Myocyte (in vitro differentiated cells): ENCODE measurements at places on chromosomes 5 and 9. TPM values are rescaled to one million over a fixed set of nuclear protein-coding genes. Genes with fewer than 3 reads are reported as not detected.

Gene MLANA
- total RNA-seq, result 0.70 TPM in 1 of 2 replicates, not detected in the other

DNA sequence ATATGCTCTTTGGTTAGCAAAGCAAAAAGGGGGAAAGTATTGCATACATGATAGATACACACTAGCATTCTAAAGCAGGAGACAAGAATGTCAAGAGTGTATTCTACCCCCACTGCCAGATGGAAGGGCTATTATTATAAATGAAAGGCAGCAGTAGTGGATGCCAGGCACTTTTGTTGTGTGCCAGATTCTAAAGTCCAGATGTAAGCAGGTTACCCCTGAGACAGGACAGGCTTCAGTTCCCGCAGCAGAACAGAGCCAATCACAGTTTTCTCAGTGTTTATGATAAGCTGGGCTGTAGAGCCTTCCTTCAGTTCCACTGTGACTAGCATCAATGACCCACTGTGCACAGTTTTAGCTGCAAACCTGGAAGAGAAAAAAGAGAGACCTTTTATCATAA lies 226.6 kb upstream of the TBCA start:
- no peak for DNase-seq

DNA sequence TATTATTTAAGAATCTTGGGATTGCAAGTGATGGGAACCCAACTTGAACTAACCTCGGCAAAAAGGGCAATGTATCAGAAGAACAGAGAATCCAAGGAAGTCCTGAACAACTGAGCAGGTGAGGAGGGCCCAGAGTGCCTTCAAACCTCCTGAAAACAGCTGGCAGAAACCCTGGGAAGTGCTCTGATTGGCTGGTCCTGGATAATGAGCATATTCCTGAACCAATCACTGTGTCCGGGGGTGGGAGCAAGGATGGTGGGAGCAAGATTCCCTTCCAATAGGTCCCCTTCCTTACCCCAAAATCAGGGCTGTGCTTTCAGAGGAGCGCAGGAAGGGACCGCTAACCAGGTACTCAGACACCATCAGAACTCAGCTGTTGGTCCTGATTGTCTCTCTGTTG lies 31.9 kb upstream of the TBC1D2 start:
- DNase-seq, result no peak

DNA sequence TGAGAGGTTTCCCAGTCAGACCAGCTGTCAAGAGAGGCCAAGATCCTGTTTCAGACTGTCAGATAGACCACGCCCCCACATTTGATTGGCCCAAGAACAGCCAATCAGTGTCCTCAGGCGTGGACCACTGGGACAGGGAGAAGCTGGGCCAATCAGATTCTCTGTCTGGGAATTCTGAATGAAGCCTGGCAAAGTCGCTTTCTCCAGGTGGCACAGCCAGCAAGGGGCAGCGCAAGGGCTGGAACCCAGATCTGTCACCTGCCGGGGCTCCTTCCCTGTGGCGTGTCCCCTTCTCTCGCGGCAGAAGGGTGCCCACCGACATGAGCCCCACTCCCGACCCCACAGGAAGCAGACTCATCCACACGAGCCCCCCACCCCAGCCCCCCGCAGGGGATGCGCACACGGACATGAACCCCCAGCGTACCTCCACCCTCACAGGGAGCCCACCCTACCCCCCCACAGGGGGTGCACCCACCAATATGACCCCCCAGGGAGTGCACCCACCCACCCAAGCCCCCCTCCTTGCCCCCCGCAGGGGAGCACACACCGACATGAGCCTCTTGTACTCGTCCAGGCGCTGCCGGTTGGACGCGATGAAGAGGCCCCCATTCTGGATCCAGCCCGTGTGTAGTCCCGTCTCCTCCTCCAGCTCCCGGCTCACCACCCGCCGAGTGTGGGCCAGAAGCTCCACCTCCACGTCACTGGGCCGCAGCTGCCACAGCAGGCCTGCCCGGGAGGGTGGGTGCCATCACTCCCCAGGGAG lies 6.1 kb downstream of the SARDH start:
- DNase-seq, result peak; percentile 92

DNA sequence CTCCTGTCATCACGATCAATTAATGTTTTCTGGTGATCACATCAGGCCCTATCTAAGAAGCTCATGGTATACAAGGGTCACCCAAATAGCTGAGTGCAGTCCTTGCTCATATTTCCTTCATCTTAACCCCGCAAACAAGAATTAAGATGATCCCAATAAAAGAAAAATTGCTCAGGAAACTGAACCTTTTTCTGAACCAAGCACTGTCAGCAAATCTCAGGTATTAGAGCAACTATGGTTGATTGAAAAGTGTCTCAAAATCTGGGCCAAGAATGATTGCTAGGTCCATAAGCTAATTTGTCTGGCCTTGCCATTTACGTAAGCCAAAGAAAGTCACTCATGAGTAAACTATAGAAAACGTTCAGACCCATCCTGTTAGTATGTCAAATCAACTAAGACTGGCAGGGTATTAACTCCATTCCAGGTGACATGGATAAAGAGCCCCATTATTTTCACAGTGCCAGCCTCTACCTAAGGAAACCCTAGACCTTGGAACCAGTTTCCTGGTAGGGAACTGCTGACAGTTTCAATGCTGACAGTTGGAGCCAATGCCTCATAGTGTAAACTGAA lies 209.3 kb downstream of the DEPDC1B start:
- DNase-seq, result no peak

- DNase-seq, result no peak
Measured at GRCh38 chr9:118652258-118652657, 717.0 kb downstream of the BRINP1 start.

DNA sequence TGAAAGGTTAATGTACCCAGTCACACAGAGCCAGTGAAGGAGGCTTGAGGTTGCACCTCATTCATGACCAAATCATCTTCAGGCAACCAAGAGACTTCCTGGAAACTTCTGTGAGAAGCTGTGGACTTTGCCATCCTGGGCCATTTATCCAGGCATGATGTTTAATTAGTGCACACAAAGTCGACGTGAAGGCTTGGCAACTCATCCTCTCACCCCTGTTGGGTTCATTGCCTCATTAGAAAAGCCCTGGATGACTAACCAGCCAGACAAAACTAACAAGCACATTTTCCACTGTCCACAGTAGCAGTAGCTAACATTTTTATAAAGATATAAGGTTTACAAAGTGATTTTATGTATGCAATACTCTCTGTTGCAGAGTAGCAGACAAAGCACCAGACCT lies 65.7 kb upstream of the ZNF462 start:
- DNase-seq, result no peak

DNA sequence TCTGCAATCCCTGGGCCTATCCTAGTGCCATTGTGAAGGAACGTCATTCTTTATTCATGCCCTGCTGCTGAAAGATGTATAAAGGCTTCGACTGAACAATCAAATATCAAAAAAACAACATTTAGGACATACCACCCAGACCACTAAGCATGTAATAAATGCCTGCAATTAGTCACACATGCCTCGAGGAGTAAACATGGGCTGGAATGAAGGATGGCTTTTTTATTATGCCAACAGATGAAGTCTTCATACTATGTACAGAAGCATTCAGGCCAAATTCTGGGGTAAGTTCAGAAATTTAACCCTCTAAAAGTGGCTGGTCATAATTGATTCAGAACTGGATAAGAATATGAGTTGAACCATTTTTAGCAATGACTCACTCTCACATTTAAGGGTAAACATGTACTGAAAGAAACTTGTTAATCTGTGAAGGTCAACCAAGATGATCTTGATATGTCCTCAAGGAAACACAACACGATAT lies 38.1 kb downstream of the FAM240B start:
- peak; percentile 49 for DNase-seq

DNA sequence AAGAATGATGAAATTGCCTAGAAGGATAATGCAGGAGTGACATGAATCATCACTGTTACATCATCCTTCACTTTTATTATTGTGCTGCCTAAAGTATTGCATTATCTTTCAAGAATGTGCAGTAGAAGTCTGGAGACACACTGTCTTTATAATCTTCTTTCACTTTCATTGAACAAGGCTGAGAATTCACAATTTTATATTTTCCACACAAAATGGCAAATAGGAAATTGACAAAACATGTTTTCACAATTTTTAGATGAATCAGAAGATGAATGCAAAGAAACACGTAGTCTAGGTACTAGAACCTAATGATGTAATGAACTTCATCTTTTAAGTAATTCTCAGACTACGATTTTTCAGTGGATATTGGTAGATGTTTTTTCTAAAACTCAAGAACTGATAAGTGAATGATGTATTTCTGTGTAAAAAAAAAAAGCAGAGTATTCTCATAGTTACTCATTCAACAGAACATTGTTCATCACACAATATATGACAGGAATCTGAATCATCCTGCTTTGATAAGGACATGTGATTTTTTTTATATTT lies 131.5 kb upstream of the GRHPR start:
- DNase-seq, result peak; percentile 40

DNA sequence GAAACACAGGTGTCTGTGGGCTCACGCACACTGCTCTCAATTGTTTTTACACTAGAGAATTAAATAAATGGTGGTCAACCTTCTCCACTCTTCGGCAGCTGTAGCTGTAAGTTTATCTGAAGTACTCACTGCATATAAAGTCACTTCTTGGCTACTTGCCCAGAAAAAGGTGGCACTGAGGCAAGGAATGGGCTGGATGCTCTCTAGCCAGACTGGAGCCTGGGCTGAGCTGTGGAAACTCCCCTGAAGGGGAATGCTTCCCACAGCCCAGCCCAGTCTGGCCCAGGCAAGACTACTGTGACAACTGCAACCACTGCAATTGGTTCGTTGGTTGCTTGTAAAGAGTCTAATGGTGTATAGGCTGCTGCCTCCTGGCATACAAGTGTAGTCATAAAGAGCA lies 4.5 kb downstream of the LEAP2 start:
- DNase-seq, result peak; percentile 92

Gene CBY3
- total RNA-seq, result not detected in 2 replicates

Gene SPAAR
- total RNA-seq, result not detected in 2 replicates

- DNase-seq, result no peak
Measured at GRCh38 chr9:121577572-121577971, 73.9 kb upstream of the DAB2IP start.

Gene CRHBP
- total RNA-seq, result 1.3 TPM in 1 of 2 replicates, not detected in the other

Gene LCN12
- 0.10 and 0.27 TPM in 2 replicates for total RNA-seq

DNA sequence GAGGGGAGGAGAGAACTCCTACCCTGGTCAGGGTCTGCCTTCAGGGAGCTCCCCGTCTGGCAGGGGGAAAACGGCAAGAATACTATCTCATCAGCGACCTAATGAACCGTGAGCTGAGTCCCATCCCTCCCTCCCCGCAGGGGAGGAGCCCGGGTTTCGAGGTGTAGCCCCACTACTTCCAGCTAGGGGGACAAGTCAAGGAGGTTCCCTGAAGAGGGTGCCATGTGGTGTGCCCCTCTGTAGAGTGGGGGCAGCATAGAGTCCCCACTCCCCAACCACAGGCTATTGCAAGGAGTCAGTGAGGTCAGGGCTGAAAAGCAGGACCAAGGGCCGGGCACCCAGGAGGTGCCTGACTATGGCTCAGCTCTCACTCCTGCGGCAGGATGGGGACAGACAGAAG lies 50.9 kb upstream of the RXRA start:
- no peak for DNase-seq
